ENCODE measurements at places on chromosomes 12 and 14.

DNA sequence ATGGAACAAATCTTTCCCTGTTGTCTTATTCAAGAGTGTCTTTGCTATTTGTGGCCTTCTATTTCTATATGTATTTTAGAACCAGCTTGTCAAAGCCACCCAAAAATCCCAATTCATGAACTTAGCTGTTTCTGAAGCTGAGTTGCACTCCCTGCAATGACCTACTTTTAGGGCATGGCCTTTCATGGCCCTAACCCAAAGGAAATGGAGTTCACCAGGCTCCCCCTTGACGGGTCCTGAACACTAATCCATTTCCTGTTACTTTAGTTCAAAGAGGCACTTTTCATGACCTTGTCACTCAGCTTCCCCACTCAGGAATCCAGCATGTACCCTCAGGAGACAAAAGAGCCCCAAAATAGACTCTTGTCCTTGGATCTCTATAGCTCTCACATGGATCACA is 7.6 kb downstream of the TMED8 start:
- DNase-seq = no peak

- no peak for DNase-seq
Observed at GRCh38 chr14:61699027-61699426, 3.7 kb downstream of the HIF1A start.

GRCh38 chr12:89745286-89745685 is 36.6 kb upstream of the ATP2B1 start:
- DNase-seq = no peak

GRCh38 chr14:57530571-57530970 is 36.9 kb upstream of the CCDC198 start:
- no peak for DNase-seq

- peak; percentile 92 for DNase-seq
Observed at GRCh38 chr12:25320123-25321006, 69.6 kb upstream of the KRAS start.

GRCh38 chr12:95326855-95327254 is 109.2 kb downstream of the VEZT start:
- no peak for DNase-seq

GRCh38 chr14:94110552-94111181 is at the start of gene IFI27:
Gene IFI27, plus strand, starts transcription at chr14:94110736.
- peak; percentile 37 for DNase-seq

- no peak for DNase-seq
Observed at GRCh38 chr12:131927110-131928079, 1.7 kb upstream of the PUS1 start.

DNA sequence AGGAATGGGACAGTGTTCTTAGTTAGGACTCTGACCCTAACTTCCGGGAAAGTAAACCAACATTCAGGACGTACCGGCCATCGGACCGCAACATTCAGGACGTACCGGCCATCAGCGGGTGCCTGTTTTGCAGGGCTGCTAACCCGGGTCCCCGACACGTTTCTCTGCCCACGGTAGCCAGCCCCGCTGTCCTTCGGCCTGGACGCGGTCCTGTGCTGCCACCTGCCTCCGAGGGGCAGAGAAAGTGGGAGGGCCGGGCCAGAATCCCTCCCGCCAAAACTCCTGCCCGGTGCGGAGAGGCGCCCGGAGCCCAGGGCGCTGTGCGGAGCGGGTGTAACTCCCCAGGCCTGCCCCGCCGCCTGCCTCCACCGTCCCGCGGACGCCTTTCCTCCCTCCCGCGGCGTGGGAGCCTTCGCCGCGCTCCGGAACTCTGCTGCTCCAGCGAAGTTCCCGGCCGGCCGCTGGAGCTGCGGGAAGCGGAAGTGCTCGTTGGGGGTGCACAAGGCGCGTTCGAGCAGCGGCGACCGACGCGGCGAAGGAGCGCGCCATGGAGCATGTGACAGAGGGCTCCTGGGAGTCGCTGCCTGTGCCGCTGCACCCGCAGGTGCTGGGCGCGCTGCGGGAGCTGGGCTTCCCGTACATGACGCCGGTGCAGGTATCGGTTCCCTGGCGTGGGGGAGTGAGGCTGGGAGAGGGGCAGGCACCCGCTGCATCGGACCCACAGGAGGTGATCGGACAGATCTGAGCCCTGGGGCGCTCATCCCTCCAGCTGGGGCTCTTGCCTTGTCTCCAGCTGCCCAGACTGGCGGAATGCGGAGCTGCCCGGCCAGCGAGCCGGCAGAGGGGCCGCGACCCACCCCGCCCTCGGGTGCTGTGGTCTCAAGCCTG is at the start of gene DDX55:
DDX55 (plus strand) TSS at position 498 of the 888 bp plus-strand sequence; CDS start at position 548, 50 bp downstream.
- peak; percentile 84 for DNase-seq

GRCh38 chr14:84988357-84988756 is 541.6 kb upstream of the FLRT2 start:
- DNase-seq = peak; percentile 22

- DNase-seq = no peak
Observed at GRCh38 chr12:113262710-113263109, 41.4 kb downstream of the TPCN1 start.

DNA sequence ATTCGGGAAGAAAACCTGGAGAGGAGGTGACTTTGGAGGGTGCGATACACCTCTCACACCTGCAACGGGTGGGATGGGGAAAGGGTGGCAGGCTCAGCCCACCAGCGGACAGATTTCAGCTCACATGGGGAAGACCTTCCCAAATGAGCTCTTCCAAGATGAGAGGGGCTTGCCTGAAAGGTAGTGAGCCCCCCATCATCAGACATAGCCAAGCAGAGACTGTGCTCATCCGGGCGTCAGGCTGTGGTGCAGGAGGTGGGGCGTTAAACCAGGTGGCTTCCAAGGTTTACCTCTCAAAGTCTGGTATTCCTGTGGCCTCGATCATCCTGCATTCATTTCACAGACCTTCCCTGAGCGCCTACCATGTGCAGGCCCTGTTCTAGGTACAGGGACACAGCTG is 105.4 kb upstream of the FKBP4 start:
- no peak for DNase-seq

DNA sequence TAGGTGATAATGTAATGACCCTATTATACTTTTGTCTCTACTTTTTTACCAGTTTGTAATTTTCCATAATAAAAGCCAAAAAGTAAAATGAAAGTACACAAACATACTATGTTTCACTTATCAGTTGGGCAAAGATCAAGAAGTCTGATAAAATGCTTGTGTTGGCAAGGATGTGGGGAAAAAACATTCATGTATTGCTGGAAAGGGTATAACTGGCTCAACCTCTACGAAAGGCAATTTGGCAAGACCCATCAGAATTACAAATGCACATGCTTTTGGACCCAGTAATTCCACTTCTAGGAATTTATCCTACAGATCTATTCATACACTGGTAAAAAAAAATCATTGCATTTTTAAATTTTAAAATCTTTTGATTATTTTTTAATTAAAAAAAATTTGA is 68.0 kb downstream of the SPTB start:
- DNase-seq = peak; percentile 10

GRCh38 chr12:9991876-9992275 is 7.0 kb downstream of the CLEC1B start:
- DNase-seq = no peak

DNA sequence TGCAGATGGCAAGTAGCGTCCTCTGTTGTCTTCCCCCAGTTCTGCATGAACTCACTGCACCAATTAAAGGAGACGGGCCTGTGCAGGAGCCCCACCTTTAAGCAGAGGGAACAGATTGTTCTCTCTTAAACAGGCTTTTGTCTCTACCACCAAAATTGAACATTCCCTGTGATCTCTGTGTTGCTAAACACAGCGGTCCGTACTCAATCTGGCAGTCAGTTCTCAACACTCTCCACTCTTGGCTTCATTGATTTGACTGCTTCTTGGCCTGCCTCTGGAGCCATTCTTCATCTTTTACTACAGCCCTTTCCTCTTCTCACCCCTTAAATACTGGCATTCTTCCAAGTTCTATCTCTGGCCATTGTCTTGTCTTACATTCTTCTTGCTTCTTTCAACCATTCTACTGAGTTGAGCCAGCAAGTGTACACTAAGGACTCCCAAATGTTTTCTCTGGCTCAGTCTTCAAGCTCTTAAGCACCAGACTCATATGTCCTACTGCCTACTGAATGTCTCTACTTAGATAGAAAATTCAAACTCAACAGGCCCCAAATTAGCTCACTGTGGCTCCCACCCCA is 8.0 kb upstream of the NT5DC3 start:
- no peak for DNase-seq

GRCh38 chr14:74515891-74516412 is 22.4 kb downstream of the ISCA2 start:
- no peak for DNase-seq

GRCh38 chr14:22657861-22658260 is 13.7 kb upstream of the OR6J1 start:
- peak; percentile 39 for DNase-seq

DNA sequence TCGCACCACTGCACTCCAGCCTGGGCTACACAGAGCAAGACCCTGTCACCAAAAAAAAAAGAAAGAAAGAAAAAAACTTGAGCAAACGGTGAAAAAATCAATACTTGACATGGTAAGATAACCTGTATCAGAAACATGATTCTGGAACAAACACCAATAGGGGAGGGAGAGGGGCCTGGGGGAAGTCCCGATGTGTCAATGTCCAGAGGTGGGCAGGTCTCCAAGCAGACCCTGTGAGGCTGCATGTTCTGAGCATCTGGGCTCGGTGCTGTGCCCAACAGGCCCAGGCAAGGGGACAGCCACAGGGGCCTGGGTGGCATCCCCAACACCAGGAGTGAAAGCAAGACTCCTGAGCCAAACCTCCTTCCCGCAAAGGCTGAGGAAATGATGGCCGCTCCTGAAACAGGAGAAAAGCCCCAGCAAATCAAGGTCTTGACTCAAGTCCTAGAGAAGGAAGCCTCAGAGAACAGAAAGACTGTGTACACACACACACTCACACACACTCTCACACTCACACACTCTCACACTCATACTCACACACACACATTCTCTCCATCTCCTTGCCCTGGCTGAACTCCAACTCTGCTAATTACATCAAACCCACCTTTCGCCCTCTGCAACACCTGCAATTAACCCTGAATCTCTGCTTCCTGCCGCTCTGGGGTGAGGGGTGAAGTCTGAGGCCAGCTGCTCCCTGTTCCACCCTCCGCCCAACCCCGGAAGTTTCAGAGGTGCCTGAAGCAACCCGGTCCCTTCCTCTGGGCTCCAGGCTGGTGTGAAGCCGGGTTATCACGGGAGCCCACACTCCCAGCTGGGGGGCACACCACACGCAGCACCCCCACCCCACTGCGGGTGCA is 20.4 kb downstream of the CCDC88C start:
- no peak for DNase-seq

GRCh38 chr12:84412226-84412625 is 500.4 kb downstream of the SLC6A15 start:
- peak; percentile 61 for DNase-seq

DNA sequence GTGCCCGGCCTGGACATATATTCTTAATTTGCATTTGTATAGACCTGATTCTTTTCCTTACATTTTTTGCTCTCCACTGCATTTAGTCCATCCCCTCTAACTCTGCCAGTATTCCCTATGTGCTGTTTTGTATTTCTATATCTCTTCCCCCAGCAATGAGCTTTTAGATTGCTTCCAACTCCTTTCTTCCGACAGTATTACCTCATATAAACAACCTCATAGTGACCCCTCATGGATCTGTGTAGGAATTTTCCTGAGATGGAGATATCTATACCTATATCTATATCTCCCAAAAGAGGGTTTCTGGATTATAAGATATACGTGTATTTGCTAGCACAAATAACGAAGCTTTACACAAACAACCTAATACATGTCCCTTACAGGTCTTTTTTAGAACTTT is 161.9 kb downstream of the CRADD start:
- peak; percentile 46 for DNase-seq

DNA sequence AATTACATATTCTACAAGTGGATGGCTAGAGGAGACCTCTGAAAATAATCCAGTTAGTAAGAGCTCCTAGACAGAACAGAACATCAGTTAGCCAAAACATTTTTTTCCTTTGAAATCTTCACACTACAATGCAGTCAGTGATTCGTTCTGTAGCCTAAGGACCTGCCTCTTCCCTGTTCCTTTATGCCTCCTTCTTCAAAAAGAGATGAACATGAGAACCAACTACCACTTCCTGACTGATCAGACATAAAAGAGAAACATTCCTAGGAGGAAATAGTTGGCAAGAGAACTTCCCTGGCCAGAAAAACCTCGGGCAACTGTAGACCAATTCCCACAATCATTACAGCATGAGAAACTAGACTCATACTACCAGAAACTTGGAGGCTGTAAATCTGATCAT is 29.4 kb downstream of the ITPR2 start:
- peak; percentile 42 for DNase-seq

GRCh38 chr14:76774821-76775694 is 13.8 kb downstream of the VASH1 start:
- no peak for DNase-seq

- no peak for DNase-seq
Observed at GRCh38 chr14:22448035-22448904, 140.8 kb downstream of the DAD1 start.

GRCh38 chr14:59510966-59511365 is 26.6 kb downstream of the JKAMP start:
- no peak for DNase-seq

DNA sequence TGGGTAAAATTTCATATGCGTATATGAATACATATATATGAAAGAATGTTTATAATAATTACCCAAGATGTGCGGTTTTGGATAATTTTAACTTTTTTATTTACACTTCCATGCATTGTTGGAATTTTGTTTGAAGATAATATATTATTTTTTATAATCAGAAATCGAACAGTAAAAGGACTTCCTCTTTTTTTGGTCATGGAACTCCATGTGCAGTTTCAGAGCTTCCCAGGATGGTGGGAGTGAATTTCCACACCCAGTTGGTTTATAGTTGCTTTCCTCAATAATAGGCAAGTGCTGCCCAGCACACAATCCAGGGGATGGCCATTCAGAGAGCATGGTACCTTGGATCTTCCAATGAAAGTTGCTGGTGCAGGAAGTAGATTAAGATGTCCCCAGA is 6.3 kb upstream of the EMP1 start:
- DNase-seq = no peak

DNA sequence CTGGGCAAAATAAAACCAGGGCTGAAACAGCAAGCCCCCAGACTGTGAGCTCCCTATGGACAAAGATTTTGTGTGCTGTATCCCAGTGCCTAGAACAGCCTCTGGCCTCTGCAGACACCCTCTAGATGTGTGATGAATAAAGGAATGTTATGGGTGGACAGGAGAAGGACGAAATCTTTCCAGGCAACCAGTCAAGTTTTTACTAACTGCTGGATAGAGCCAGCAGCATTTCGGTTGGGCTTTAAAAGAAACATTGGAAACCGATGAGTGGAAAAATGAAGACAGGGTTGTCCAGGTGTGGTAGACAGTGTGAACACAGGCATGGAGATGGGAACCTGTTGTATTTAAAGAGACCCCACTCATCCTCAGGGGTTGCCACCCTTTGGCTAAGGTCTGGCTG is 4.0 kb downstream of the CHGA start:
- no peak for DNase-seq

GRCh38 chr12:129901254-129901653 is 2.6 kb downstream of the TMEM132D start:
- DNase-seq = peak; percentile 58

- DNase-seq = peak; percentile 52
Observed at GRCh38 chr12:13362260-13362841, 165.8 kb downstream of the EMP1 start.

DNA sequence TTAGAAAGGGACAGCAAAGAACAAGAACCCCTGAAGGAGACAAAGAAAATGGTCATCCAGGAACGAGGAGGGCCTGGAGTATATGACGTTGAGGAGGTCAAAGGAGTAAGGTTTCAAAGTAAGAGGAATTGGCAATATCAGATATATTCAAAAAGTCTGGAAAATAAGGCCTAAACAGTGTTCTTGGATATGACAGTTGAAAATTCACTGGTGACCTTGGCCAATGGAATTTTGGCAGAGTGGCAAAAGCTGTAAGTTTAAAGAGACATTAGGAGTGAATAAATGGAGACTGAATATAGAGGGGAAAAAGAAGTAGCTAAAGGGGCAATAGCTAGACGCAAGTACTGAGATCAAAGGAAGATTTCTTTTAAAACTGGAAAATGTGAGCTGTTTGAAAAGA is 4.1 kb upstream of the ACTN1 start:
- DNase-seq = no peak

Data from fibroblast of skin of right biceps (primary cell).